Hematopoietic multipotent progenitor cell treated with erythropoietin and hydrocortisone succinate and interleukin-3 and kit ligand, for 8 days (in vitro differentiated cells): ENCODE measurements at places on chromosomes 7 and 10.

GRCh38 chr7:17150018-17150417 is 148.4 kb upstream of the AHR start:
- no peak for DNase-seq

DNA sequence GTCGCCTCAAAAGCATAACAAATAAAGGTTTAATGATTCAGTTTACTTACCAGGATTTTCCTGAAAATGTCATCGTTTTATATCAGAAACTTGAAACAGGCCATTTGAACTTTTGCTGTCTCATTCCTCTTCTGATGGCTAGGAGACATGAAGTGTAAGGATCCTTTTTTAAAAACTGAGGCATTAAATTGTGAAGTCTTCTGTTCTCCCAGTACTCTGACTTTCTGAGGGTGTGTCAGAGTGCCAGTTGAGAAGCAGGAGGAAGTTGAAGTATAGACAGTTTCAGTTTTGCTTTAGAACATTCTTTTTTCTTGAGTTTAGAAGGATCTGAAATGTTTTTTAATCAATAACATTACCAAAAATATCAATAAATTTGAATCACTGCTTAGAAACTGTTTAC is at the start of gene SAMD9L:
SAMD9L (minus strand) TSS at position 242 of the 400 bp plus-strand sequence. CDS start 12,414 bp downstream, outside the sequence.
- DNase-seq: peak; percentile 69

GRCh38 chr7:140601566-140602174 is 38.9 kb downstream of the DENND2A start:
- DNase-seq: no peak

DNA sequence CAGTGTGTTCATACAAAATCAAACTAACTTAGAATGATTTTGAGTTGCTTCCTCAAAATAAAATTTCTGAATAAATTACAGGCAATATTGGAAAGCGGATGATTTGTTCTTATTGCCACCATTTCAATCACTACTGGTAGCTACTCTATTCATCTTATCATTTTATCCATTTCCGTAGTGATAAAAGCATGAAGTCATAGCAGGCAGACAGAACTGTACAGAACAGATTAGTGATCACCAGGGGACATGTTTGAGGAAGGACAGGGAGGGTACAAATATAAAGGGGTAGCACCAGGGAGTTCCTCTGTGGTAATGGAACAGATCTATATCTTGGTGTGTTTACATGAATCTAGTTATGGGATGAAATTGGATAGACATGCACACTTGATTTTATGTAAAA is 138.5 kb downstream of the WNT2 start:
- DNase-seq: peak; percentile 50

DNA sequence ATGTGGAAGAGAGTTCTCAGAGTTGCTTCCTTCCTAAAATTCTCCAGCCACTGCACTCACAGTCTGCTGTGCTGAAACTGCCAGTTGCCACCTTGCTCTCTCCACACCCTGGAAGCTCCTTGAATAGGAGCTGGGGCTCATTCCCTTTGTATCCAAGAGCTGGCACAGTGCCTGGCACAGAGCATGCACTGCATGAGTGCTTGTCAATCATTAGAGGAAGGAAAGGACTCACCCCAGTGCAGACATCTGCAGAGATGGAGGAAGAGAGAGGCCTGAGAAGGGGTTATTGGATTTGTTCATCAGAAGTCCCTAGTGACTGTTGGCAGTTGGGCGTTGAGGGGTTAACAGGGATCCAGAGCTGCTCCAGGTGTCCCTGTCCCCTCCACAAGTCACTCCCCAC is 41.7 kb upstream of the DUSP5 start:
- DNase-seq: no peak

GRCh38 chr7:92456236-92456635 is 9.0 kb downstream of the GATAD1 start:
- no peak for DNase-seq

- no peak for DNase-seq
These were observed 298.0 kb upstream of the TMEM229A start for GRCh38 chr7:124330731-124331407.

DNA sequence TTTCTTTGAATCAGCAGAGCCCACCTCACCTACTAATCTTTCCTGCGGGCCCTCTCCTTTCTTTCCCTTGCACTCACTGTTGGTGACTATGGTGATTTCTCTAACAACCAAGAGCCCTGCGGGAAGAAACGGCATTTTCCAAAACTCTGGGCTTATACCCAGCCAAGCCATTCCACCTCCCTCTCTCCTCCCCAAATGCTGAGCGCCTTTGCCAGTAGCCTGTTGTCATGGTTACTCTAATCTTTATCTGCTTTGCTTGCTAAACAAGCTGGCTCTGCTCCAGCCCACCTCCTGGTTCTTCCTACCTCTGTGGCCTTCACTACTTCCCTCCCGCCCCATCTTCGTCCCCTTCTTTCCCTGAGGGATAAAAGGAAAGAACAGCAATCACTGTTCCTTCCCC is 86.7 kb downstream of the DGKI start:
- no peak for DNase-seq

GRCh38 chr10:5840314-5841307 is 27.4 kb upstream of the GDI2 start:
- DNase-seq: no peak

- DNase-seq: peak; percentile 84
These were observed 122.8 kb downstream of the UBE2H start for GRCh38 chr7:129829737-129830631.

GRCh38 chr10:130215931-130216231 is 79.7 kb downstream of the GLRX3 start:
- no peak for DNase-seq

DNA sequence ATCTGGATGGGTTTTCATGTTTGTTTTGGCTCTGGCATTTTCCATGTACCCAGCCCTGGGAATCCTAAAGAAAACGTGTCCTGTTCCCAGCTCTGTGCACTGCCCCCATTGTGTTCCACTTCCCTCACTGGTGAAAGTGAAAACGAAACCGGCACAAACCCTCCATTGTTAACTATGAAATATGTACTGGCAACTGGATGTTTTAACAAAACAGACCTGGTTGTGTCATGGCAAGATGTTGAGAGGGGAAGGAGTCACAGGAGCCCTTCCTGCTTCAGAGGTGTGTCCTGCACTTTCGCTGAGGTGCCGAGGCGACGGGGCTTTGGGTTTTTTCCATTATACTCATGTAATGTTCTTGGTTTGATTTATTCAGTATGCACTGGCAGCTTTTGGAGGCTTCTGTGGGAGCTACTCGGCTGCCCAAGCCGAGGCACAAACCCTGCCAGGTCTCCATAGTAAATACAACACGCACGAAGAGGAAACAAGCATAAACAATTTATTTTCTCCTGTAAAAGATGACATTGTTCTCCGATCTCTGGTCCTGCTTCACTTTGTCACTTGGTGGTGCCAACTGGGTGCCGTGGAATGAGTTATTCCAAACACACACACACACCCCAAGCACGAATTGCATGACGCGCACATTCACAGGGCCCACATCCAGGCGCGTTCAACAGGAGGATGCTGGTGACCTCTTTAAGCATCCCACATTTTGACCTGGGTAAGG is 118.2 kb downstream of the CDK6 start:
- peak; percentile 53 for DNase-seq

- no peak for DNase-seq
These were observed 25.6 kb downstream of the ANKMY2 start for GRCh38 chr7:16619979-16620408.

GRCh38 chr7:32502728-32503127 is 7.4 kb downstream of the AVL9 start:
- DNase-seq: no peak

- no peak for DNase-seq
These were observed 422.5 kb downstream of the DNAJB6 start for GRCh38 chr7:157759246-157759805.
